Dorsolateral prefrontal cortex (tissue), 122 donors: ENCODE measurements at places on chromosomes 11 and 22.

- no peak for DNase-seq
Observed at GRCh38 chr11:3613998-3614741, 27.6 kb downstream of the ART5 start.

- no peak for DNase-seq
Observed at GRCh38 chr11:26194881-26195280, 137.0 kb upstream of the ANO3 start.

- DNase-seq = peak; percentile 13
Observed at GRCh38 chr11:61911128-61911700, 6.2 kb downstream of the RAB3IL1 start.

GRCh38 chr11:36216061-36216615 is 73.1 kb downstream of the COMMD9 start:
- no peak for DNase-seq

DNA sequence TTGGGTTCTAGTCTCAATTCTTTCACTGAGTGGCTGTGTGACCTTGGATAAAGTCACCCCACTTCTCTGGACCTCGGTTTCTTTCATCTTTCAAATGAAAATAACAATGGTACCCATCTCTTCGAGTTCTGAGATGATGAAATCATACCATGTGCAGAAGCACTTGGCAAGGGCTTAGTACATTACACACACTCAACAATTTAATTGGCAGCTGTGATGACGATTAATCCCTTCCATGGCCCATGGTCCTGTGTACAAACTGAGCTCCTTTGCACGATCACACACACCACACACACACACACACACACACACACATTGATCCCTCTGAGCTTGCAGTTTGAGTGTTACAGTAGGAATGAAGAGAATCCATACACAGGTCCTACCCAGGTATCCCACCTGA is 103.4 kb upstream of the ASPHD2 start:
- no peak for DNase-seq
